Thoracic aorta (tissue), 2 donors: ENCODE measurements at places on chromosomes 12 and 14.

- peaks cover 23% of the 10 kb centered on the region for H3K4me1 ChIP-seq
- H3K27ac ChIP-seq = peak overlapping the region; percentile 52
- no peaks in the 10 kb centered on the region for H3K27me3 ChIP-seq
- DNase-seq = no peak
These were observed 38.8 kb upstream of the ATP23 start for GRCh38 chr12:57902478-57902969.

- no peaks in the 10 kb centered on the region for H3K27me3 ChIP-seq
- no peaks in the 10 kb centered on the region for H3K4me1 ChIP-seq
- H3K36me3 ChIP-seq = no peaks in the 10 kb centered on the region
- H3K4me3 ChIP-seq = no peak overlapping the region
- DNase-seq = no peak
These were observed 186.9 kb upstream of the BTG1 start for GRCh38 chr12:92332552-92332951.

DNA sequence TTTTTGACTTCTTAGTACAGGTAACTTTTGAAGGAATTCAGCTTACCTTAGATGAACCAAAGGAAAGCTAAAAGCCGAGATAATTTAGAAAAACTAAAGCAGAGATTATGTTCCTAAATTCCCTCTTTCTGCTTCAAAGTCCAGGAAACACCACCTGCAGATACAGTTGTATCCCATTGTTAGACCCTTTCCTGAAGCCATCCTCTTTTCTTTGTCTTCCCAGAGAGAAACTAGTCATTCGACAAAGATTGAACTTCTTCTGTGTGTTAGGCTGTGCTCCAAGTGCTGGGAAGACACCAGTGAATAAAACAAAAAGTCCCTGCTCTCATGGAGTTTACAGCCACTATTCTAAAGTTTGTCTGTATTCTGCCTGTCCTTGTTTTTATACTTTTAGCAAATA, 29.3 kb downstream of the PPM1A start:
- peaks cover 4% of the 10 kb centered on the region for H3K36me3 ChIP-seq
- no peak for DNase-seq
- H3K4me3 ChIP-seq = no peak overlapping the region
- peaks cover 27% of the 10 kb centered on the region for H3K4me1 ChIP-seq

- no peaks in the 10 kb centered on the region for H3K36me3 ChIP-seq
- no peaks in the 10 kb centered on the region for H3K27me3 ChIP-seq
- H3K4me3 ChIP-seq = no peak overlapping the region
- DNase-seq = no peak
- H3K4me1 ChIP-seq = no peaks in the 10 kb centered on the region
These were observed 198.5 kb downstream of the PTPRO start for GRCh38 chr12:15520844-15521243.

DNA sequence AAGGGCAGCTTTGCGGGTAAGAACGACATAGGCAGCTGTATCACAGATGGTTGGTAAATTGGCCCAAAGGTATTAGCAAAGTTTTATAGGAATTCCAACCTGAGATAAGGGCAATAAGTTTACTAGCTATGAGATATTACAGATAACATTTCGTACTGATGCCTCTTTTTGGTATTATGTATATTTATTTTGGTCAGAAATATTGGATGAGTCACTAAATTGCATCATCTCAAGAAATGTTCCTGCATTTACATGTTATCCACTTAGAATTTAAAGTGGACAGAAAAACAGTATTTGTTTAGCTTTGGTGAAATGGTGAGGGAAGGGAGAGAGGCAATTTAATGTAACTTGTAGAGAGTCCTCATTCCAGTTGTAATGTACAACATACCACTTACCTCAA, 65.1 kb upstream of the PZP start:
- H3K4me1 ChIP-seq = no peaks in the 10 kb centered on the region
- H3K27ac ChIP-seq = no peak overlapping the region
- no peak for DNase-seq
- H3K27me3 ChIP-seq = no peaks in the 10 kb centered on the region
- H3K36me3 ChIP-seq = no peaks in the 10 kb centered on the region

- H3K27ac ChIP-seq = no peak overlapping the region
- H3K4me3 ChIP-seq = no peak overlapping the region
- no peak for DNase-seq
- no peaks in the 10 kb centered on the region for H3K4me1 ChIP-seq
- H3K36me3 ChIP-seq = peaks cover 26% of the 10 kb centered on the region
These were observed 17.8 kb downstream of the OTUB2 start for GRCh38 chr14:94043756-94044475.

DNA sequence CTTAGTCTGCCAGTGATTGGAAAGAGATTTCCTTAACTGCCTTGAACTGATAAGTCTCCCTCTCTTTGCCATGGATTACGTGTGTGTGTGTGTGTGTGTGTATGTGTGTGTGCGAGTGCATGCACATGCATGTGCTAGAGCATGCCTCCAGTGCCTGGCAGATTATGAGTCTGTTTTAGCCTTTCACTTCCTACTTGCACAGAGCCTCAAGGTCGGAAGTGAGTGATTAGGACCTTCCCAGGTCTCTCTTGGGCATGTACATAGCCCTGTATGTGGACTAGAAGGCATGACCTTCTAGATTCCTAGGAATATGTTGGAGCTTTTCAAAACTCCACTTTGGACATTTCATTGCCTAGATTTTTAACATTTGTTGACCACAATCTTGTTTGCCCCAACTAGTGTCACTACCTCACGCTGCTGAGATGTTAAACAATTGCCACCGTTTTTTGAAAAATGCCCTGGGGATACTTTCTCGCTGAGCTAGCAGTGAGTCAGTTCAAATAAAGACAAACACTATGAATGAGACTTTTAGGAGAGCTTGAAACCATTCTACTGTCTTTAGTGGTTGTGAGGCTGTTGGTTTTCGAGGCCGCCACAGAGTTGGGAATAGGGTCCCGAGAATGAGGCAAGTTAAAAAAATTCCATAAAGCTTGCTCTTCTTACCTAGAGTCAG, 28.2 kb downstream of the KIAA0586 start:
- H3K36me3 ChIP-seq = peaks cover 19% of the 10 kb centered on the region
- H3K27ac ChIP-seq = no peak overlapping the region
- H3K27me3 ChIP-seq = no peaks in the 10 kb centered on the region
- H3K4me3 ChIP-seq = no peak overlapping the region
- no peak for DNase-seq

- H3K36me3 ChIP-seq = no peaks in the 10 kb centered on the region
- H3K27me3 ChIP-seq = no peaks in the 10 kb centered on the region
- H3K27ac ChIP-seq = no peak overlapping the region
- peaks cover 5% of the 10 kb centered on the region for H3K4me1 ChIP-seq
- H3K4me3 ChIP-seq = no peak overlapping the region
These were observed 905.4 kb downstream of the SLC16A7 start for GRCh38 chr12:60501124-60501729.

DNA sequence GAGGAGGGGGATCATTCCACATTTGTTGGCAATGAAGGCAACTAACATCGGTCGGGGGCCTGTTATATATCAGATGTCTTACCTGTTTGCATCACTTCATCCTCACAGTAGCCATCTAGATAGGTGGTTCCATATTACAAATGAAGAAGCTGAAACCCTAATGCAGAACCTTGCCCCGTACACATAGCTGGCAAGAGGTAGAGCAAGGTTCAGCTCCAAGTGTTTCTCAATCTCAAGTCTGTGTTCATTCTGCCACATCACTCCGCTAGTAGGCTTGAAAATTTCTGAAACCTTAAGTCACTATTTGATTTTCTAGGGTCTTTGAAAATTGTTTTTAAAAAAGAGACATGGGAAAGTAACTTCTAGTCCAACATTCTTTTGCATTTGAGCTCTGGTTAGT, 17.0 kb downstream of the AVPR1A start:
- H3K36me3 ChIP-seq = no peaks in the 10 kb centered on the region
- H3K27ac ChIP-seq = no peak overlapping the region
- DNase-seq = no peak

GRCh38 chr12:110102255-110102654, 21.9 kb upstream of the IFT81 start:
- H3K27ac ChIP-seq = no peak overlapping the region
- peaks cover 6% of the 10 kb centered on the region for H3K4me1 ChIP-seq
- no peak for DNase-seq
- H3K27me3 ChIP-seq = no peaks in the 10 kb centered on the region
- no peak overlapping the region for H3K4me3 ChIP-seq

- peak overlapping the region; percentile 74 for H3K4me3 ChIP-seq
- no peaks in the 10 kb centered on the region for H3K27me3 ChIP-seq
- peak; percentile 51 for DNase-seq
- H3K4me1 ChIP-seq = no peaks in the 10 kb centered on the region
These were observed 79.4 kb upstream of the GPR68 start for GRCh38 chr14:91323671-91324605.

DNA sequence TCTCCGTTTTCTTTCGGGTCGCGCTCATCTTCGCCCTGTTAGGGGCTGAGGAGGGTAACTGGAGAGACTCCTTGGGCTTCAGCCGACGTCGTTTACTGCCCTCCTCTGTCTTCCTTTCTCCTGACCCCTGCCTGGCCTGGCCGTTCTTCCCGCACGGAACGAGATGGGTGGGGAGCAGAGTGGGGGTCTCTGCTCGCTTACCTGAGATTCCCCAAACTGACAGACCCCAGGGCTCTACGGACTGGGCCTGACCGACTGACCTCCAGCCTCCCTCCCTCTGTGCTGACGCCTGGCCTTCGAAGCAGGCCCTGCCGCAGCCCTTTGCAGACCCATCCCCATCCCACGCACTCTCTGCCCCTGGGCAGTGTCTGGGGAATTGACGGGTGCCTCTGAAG, 439 bp downstream of the GOLGA5 start:
- peaks cover 5% of the 10 kb centered on the region for H3K36me3 ChIP-seq
- no peaks in the 10 kb centered on the region for H3K27me3 ChIP-seq
- peak overlapping the region; percentile 89 for H3K4me3 ChIP-seq
- no peak for DNase-seq
- peak overlapping the region; percentile 79 for H3K27ac ChIP-seq

DNA sequence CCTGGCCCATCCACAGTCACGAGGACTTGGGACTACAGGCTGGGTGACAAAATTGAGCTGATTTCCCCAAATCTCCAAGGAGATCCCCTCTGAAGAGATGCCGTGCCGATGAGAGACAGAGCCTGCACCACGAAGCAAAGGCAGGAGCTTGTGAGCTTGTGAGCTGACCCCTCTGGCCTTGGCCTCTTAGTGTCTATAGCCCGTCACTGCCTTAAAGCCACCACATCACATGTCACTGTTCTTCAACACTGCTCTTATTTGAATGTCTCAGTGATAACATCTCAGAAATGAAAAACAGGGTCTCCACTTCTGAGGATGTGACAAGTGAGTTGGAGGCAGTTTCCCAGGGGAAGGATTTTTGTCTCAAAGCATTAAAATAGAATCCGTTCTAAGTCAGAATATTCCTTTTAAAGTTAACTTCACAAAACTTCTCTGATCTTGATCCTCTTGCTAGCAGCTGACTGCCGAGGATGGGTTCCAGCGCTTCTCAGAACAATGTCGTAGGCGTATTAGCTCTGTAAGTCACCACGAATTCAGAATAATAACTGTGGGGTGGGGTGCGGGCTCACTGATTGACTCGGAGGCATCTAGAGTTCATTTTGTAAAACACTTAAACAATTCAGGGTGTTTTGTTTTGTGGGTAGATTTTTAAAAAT, 37.5 kb downstream of the CHST11 start:
- H3K27ac ChIP-seq = peak overlapping the region; percentile 61
- H3K4me1 ChIP-seq = peaks cover 23% of the 10 kb centered on the region
- peak; percentile 28 for DNase-seq
- H3K36me3 ChIP-seq = no peaks in the 10 kb centered on the region

DNA sequence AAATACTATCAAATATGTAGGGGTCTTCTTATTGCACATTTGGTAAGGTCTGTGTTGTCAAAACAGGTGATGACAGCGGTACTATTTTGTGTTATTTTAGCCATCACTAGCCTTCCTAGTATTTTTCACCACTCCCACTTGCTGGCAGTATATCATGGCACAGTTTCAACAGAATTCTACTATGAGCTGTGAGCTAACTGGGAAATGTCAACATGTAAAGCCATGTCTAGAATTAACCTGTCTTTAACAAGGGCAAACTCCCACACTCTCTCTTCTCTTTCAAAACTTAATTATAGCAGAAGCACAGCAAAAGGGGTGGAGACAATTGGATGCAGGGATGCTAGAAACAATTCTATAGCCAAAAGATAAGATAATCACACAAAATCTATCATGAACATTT, 253.4 kb downstream of the PAX9 start:
- H3K4me3 ChIP-seq = no peak overlapping the region
- H3K27ac ChIP-seq = no peak overlapping the region
- H3K36me3 ChIP-seq = no peaks in the 10 kb centered on the region
- no peaks in the 10 kb centered on the region for H3K4me1 ChIP-seq

DNA sequence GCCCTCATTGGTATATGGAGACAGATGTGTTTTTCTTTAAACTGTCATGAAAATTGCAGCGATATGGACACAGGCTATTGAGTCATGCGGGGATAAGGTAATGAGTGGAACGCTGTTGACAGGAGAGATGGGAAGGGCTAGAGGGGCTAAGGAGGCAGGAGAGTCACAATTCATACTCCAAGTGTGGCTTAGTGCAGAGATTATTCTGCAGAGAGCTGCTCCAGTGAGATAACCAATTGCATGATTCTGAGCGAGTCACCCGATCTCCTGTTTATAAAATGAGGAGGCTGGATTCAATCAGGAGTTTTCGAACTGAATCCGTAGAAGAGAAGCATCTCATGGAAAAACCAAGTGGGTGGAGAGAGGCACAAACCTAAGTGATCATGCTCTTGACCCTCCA, 106.4 kb upstream of the PLEKHG7 start:
- no peaks in the 10 kb centered on the region for H3K36me3 ChIP-seq
- H3K4me3 ChIP-seq = no peak overlapping the region
- no peaks in the 10 kb centered on the region for H3K27me3 ChIP-seq
- no peaks in the 10 kb centered on the region for H3K4me1 ChIP-seq
- no peak overlapping the region for H3K27ac ChIP-seq

DNA sequence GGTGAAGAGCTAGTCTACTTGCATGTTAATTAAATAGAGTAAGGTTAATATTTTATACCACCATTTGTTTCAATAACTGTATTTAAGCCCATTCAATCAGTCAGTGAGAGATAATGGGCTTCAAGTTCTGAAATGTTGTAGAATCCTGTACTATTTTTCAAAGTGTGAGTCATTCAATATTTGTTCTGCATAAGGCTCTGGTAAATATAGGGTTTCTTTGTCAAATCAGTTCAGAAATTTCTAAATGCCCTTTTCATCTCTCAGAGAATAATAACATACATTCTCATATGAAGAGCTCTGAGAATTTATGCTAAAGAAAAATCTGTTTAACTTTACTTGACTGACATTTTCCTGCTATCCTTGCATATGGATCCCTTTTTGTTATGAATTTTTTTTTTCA, 493.3 kb downstream of the TMTC2 start:
- no peaks in the 10 kb centered on the region for H3K36me3 ChIP-seq
- no peak for DNase-seq
- no peaks in the 10 kb centered on the region for H3K4me1 ChIP-seq
- H3K27me3 ChIP-seq = no peaks in the 10 kb centered on the region
- H3K27ac ChIP-seq = no peak overlapping the region
- H3K4me3 ChIP-seq = no peak overlapping the region

GRCh38 chr14:69648480-69649451, 37.4 kb downstream of the SUSD6 start:
- no peaks in the 10 kb centered on the region for H3K36me3 ChIP-seq
- H3K4me1 ChIP-seq = peaks cover 75% of the 10 kb centered on the region
- peak overlapping the region; percentile 44 for H3K4me3 ChIP-seq
- DNase-seq = no peak
- H3K27me3 ChIP-seq = no peaks in the 10 kb centered on the region

- H3K36me3 ChIP-seq = no peaks in the 10 kb centered on the region
- DNase-seq = no peak
- peak overlapping the region; percentile 44 for H3K4me3 ChIP-seq
- no peaks in the 10 kb centered on the region for H3K27me3 ChIP-seq
- peaks cover 16% of the 10 kb centered on the region for H3K4me1 ChIP-seq
- H3K27ac ChIP-seq = no peak overlapping the region
These were observed 24.3 kb downstream of the SYNDIG1L start for GRCh38 chr14:74401504-74402241.
